ENCODE measurements at places on chromosomes 6 and 20. TPM values are rescaled to one million over a fixed set of nuclear protein-coding genes. Genes with fewer than 3 reads are reported as not detected.

Gene FHL5
- total RNA-seq: 5.1 TPM

- no peaks in the 10 kb centered on the region for H3K4me1 ChIP-seq
- no peaks in the 10 kb centered on the region for H3K27me3 ChIP-seq
- no peak overlapping the region for H3K27ac ChIP-seq
- no peak overlapping the region for H3K4me3 ChIP-seq
- no peak for DNase-seq
Observed at GRCh38 chr6:51866867-51867266, 220.5 kb downstream of the PKHD1 start.

GRCh38 chr20:45248609-45249008 lies 5.8 kb downstream of the SLPI start:
- no peak overlapping the region for H3K4me3 ChIP-seq
- no peak for DNase-seq
- no peaks in the 10 kb centered on the region for H3K36me3 ChIP-seq
- H3K27me3 ChIP-seq: peaks cover 46% of the 10 kb centered on the region
- no peak overlapping the region for H3K27ac ChIP-seq
- H3K4me1 ChIP-seq: no peaks in the 10 kb centered on the region

DNA sequence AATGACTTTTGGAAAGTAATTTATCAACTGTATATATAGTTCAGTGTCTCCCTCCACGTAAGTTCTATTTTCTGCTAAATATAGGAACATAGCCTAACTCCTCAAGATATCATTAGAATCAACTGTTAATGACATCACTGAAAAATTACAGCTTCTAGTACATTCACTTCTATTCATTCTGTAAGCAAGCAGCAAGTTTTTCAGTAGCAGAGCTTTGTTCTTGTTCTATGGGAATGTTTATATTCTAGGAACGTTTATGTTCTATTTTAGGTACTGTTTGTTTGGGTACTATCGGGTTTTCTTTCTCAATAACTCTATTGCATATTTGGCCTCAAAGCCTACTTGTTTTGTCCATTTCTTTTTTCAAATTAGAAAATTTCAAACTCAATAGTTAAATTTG lies 525.6 kb downstream of the EPHA7 start:
- no peaks in the 10 kb centered on the region for H3K27me3 ChIP-seq
- no peaks in the 10 kb centered on the region for H3K4me1 ChIP-seq
- no peak overlapping the region for H3K27ac ChIP-seq

DNA sequence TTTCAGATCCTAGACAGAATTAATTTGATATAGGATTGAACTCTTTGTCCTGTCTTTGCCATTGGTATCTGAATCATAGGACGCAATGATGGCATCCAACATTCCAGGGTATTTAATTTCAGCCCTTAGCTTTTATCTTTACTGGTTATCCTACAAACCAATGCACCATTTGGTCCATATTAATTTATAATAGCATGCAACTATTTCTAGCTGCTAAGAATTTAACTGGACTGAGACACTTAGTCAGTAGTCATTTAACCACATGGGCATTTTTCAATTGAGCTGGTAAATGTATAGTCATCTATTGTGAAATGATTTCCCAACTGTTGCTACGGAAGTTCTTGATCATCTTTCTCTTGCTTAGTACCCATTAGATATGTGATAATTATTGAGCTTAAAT lies 141.1 kb downstream of the CD164 start:
- no peaks in the 10 kb centered on the region for H3K27me3 ChIP-seq
- H3K36me3 ChIP-seq: no peaks in the 10 kb centered on the region
- H3K4me3 ChIP-seq: no peak overlapping the region
- DNase-seq: no peak

DNA sequence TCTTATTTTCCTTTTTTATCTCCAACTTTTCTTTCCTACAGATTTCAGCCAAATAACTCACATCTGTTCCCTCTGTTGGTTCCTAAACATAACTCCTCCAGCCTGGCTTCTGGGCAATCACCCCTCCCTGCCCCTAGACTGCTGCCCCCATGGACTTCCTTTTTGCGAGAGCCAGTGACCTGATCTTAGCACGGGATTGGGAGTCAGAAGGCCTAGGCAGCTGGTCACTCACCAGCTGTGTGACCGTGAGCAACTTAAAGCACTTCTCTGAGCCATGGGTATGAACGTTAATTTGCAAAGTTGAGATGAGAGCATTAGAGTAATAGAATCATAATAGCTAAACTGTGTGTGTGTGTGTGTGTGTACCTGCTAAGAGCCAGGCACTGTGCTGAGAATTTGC lies 4.5 kb upstream of the MMP9 start:
- peaks cover 4% of the 10 kb centered on the region for H3K4me1 ChIP-seq
- H3K4me3 ChIP-seq: no peak overlapping the region
- H3K27ac ChIP-seq: no peak overlapping the region
- peaks cover 14% of the 10 kb centered on the region for H3K27me3 ChIP-seq
- DNase-seq: no peak

DNA sequence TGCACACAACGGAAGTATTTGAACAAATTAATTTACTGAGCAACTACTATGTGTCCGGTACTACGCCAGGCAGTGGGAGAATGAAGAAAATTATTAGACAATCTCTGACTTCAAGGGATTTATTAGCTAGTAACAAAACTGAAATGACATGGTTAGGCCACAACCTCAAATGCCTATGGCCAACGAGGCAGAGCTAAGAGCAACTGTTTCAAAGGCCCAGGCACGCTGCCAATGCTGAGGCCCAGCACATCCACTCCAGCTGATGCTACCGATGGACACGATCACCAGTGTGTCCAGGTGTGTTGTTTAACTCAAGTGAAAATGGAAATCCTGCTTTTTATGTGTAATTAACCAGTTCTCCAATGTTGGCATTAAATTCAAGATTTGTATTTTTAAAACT lies 420.9 kb downstream of the PRKN start:
- H3K4me3 ChIP-seq: no peak overlapping the region
- no peaks in the 10 kb centered on the region for H3K27me3 ChIP-seq
- DNase-seq: no peak
- H3K36me3 ChIP-seq: no peaks in the 10 kb centered on the region

GRCh38 chr6:25332655-25333071 lies 53.5 kb downstream of the CARMIL1 start:
- DNase-seq: no peak
- no peaks in the 10 kb centered on the region for H3K36me3 ChIP-seq
- no peaks in the 10 kb centered on the region for H3K27me3 ChIP-seq
- no peak overlapping the region for H3K4me3 ChIP-seq

Gene FAM83B
- 0.50 TPM for total RNA-seq

GRCh38 chr20:5913166-5913565 lies 37.2 kb downstream of the TRMT6 start:
- no peaks in the 10 kb centered on the region for H3K36me3 ChIP-seq
- no peak overlapping the region for H3K27ac ChIP-seq
- DNase-seq: no peak
- no peaks in the 10 kb centered on the region for H3K27me3 ChIP-seq

DNA sequence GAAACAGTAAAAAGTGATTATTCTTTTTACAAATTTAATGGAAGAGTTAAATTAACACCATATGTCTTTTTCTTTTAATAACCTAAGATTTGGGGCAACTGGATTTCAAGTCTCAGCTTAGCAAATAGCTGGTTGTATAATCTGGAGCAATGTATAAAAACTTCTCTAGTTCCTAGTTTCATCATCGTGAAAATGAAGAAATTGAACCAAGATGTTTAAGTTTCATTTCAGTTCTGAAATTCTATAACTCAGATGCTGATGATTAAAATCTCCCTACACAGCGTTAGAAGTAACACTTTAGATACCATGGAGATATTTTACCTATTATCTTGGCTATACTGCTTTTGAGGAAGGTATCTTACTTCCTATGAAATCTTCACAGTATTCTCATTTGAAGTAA lies 252.0 kb downstream of the KIF16B start:
- H3K4me3 ChIP-seq: no peak overlapping the region
- no peaks in the 10 kb centered on the region for H3K4me1 ChIP-seq
- no peak for DNase-seq
- H3K27ac ChIP-seq: no peak overlapping the region
- no peaks in the 10 kb centered on the region for H3K27me3 ChIP-seq

DNA sequence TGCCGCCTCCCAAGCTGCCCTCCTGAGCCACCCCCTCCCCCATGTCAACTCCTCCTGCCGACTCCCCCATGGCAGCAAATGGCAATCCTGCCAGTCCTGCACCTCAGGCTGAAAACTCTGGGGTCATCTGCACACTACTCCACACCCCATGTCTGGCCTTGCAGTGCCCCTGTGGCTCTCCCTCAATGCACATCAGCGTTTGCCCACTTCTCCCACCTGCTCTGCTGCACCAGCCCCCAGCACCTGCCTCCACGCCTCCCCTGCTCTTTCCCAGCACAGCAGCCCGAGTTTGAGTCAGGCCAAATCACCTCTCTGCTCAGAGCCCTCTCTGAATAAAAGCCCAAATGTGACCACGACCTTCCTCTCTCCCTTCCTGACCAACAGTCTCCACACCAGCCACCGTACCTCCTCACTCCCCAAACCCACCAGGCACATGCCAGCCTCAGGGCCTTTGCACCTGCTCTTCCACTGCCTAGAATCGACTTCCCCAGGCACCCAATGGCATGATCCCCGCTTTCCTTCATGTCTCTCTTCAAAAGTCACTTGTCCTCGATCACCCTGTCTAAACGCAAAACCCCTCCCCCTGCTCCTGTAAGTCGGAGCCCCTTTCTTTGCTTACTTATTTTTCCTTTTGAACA lies 4.3 kb downstream of the PXDC1 start:
- no peaks in the 10 kb centered on the region for H3K27me3 ChIP-seq
- H3K4me3 ChIP-seq: no peak overlapping the region
- H3K36me3 ChIP-seq: peaks cover 4% of the 10 kb centered on the region
- peaks cover 76% of the 10 kb centered on the region for H3K4me1 ChIP-seq
- no peak for DNase-seq
- H3K27ac ChIP-seq: no peak overlapping the region

Gene PRND
- not detected for total RNA-seq

DNA sequence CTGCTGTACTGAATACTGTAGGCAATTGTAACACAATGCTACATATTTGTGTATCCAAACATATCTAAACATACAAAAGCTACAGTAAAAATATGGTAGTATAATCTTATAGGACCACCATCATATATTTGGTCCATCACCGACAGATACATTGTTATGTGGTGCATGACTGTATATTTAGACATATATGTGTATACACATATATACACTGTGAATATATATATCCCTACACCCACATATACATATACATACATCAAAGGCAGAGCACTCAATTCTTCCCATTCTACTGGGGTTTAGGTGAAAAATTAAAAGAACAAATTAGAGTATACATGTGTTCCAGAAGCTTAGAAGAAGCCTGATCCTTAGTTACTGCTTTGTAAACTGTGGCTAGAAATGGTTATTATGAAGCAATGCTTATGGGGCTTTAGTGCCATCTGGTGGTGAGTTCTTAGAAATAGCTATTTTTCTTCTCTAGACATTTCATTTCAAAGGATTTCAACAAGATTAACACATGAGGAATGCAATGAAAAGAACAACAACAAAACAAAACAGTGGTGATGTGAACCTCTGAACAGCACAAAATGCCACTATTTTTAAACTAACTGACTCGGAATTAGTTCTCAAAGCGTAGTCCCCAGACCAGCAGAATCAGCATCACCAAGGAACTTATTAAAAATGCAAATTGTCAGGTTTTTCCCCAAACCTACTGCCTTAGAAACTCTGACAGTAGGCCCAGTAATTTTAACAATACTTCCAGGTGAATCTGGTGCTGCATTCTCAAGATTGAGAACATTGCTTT lies 38.0 kb downstream of the PKHD1 start:
- H3K4me1 ChIP-seq: no peaks in the 10 kb centered on the region
- no peaks in the 10 kb centered on the region for H3K27me3 ChIP-seq
- no peak overlapping the region for H3K4me3 ChIP-seq
- H3K36me3 ChIP-seq: no peaks in the 10 kb centered on the region

DNA sequence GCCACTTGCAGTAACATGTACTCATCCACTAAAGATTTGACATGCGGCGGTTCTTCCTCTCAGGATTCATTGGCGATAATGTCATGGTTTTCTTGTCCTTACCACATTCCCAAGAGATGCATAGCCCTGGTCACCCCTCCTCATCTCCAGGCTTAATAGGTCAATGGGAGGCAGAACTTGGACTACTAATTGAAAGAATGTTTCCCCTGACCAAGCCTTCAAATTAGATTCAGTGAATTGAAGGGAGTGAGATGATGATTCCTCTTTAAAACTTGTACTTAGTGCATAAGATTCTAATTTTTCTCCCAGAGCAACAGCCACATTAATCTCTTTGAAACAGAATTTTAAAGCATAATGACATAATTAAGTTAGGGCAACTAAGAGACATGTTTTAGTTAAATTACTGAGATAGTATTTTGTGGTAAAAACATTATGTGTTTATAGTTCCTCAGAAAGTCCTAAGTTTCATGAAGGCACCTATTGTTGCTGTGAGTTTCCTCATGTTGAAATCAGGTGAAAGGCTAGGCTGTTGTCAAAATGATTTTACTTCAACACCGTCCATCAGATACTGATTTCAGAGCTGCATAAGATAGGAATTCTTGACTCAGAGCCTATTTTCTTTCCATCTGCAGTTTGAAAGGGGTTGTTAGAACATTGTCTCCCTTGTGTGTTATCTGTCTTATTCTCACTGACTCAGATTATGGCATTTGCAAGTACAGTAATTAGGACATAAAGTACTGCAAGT lies 48.5 kb downstream of the STK4 start:
- no peaks in the 10 kb centered on the region for H3K27me3 ChIP-seq
- no peak for DNase-seq
- H3K4me1 ChIP-seq: peaks cover 13% of the 10 kb centered on the region
- H3K36me3 ChIP-seq: no peaks in the 10 kb centered on the region
- H3K27ac ChIP-seq: no peak overlapping the region
- H3K4me3 ChIP-seq: no peak overlapping the region

Gene CRISP3
- not detected for total RNA-seq

Gene TREML2
- 0.07 TPM for total RNA-seq

Gene TOX2
- 1.0 TPM for total RNA-seq

Gene PSORS1C2
- not detected for total RNA-seq

DNA sequence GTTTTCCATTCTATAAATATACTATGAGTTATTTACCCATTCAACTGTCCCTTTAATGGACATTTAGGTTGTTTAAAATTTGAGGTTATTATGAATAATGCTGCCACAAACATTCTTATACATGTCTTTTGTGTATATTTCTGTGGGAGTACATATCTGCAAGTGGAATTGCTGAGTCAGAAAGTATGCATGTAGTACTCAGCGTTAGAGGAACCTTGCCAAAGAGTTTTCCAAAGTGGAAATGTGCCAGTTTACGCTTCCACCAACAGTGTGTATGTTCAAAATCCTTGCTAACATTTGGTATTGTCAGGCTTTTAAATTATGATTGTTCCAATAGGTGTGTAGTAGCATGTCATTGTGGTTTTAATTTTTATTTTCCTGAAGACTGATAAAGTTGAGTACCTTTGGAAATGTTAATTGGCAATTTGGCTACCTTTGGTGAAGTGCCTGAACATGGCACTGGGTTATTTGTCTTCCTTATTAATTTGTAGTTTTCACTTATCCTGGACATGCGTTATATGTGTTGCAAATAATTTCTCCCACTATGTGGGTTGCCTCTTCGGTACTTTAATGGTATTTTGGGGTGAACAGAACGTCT lies 341.2 kb downstream of the CD83 start:
- no peaks in the 10 kb centered on the region for H3K36me3 ChIP-seq
- no peak overlapping the region for H3K27ac ChIP-seq
- DNase-seq: no peak
- no peaks in the 10 kb centered on the region for H3K27me3 ChIP-seq
- H3K4me3 ChIP-seq: no peak overlapping the region

All from heart left ventricle (tissue), 16 donors.